ENCODE measurements at places on chromosomes 4 and X. TPM values are rescaled to one million over a fixed set of nuclear protein-coding genes. Genes with fewer than 3 reads are reported as not detected.

ABCD1 gene
- 4.1 TPM for total RNA-seq

SRPX gene
- 9.7 TPM for total RNA-seq

SSX2B gene
- total RNA-seq: not detected

SLC25A5 gene
- 769 TPM for total RNA-seq

FAT1 gene
- total RNA-seq: 125 TPM

OPRPN gene
- not detected for total RNA-seq

PABPC4L gene
- total RNA-seq: 0.06 TPM

MAGEC3 gene
- total RNA-seq: not detected

MTNR1A gene
- total RNA-seq: 0.50 TPM

LRRC66 gene
- 0.18 TPM for total RNA-seq

LDB2 gene
- total RNA-seq: not detected

CT83 gene
- total RNA-seq: not detected

DDX53 gene
- not detected for total RNA-seq

AFF2 gene
- total RNA-seq: not detected

ATP8A1 gene
- total RNA-seq: 0.01 TPM

GAGE13 gene
- not detected for total RNA-seq

FGF13 gene
- total RNA-seq: 0.05 TPM

HPSE gene
- total RNA-seq: 1.3 TPM

RBM3 gene
- total RNA-seq: 337 TPM

All from A549 treated with AZD2906 at 1 μM for 4 hours (cell line).